ENCODE measurements at places on chromosomes 3 and 15.
A peak's percentile ranks its signal among the peaks of the same experiment; 100 is the strongest.

- no peak for DNase-seq
Observed at GRCh38 chr15:68541743-68542142, 37.0 kb upstream of the CORO2B start.

GRCh38 chr15:62958528-62959363 is 83.8 kb upstream of the TPM1 start:
- DNase-seq = no peak

DNA sequence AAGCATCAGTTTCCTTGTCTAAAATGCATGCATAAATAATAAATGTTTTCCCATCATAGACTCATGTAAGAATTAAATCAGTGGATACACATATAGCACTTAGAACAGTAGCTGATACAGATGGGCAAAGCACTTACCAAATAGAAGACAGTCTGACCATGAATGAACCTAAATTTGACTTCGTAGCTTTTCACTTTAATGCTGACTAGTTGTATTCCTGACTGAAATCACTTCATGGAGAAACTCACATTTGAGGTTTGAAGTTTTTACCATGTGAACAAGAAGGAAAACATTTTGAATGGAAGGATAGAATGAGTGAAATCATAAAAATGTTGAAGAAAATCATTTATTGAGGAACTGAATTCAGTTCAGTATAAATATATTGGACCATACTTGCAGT is 68.8 kb upstream of the TMCO5A start:
- no peak for DNase-seq

DNA sequence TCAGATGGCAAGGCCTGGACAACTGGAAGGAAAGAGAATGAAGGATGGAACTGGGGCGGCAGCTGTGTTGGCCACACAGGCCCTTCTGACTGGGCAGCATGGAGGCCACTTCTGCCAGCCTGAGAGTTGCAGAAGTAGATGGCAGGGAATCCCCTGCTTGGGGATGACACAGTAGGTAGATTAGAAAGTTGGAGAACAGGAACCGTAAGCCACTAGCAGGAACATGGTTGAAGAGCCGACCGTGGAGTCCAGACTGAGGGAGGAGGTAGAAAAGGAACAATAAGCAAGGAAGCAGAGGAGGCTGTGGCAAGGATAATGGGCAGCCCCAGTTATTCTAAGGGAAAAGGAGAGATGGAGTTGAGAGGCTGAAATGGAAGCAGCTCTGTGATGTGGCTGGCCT is 26.4 kb upstream of the ZNF774 start:
- DNase-seq = no peak

DNA sequence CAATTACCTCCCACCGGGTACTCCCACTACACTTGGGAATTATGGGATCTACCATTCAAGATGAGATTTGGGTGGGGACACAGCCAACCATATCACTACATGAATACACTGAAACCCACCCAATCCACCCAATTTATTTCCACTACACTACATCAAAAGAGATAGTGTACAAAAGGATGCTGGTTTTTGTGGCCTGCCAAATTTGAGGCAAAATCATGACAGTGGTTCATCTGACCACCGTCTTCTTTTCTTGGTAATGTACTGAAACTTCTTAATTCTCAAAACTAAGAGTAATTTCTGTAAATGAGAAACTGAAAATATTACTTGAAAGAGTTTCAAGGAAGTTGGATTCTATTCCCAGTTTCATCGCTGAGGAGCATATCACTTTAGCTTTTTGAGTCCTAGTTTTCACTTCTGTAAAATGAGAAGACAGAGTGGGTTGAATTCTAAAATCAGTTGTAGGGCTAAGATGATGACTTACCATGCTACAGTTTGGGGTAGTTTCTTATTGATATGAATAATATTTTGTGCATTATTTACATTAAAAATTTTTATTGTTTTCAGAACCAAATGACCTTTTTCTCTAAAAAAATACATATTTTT is 360.4 kb upstream of the CNTN6 start:
- no peak for DNase-seq

GRCh38 chr15:88894348-88894818 is 961 bp downstream of the HAPLN3 start:
- DNase-seq = no peak

DNA sequence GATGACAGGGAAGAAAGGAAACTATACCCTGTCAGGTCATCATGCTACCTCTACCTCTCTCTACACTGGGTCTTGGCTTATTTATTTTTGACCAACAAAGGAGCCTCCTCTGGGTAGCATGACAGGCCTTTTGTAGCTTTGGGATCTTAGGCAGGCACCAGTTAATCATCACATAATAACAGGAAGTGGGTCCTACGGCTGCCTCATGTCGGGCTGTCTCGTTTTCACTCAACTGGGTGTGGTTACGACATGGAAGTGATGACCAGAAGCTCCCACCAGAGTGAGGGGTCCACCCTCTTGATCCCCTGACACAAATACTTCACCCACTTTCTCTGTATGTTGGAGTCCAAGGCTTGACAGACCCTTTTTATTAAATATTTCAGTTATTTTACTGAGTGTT is 105.3 kb downstream of the CD47 start:
- DNase-seq = no peak

- DNase-seq = no peak
Observed at GRCh38 chr3:69250014-69250413, 127.6 kb upstream of the LMOD3 start.

DNA sequence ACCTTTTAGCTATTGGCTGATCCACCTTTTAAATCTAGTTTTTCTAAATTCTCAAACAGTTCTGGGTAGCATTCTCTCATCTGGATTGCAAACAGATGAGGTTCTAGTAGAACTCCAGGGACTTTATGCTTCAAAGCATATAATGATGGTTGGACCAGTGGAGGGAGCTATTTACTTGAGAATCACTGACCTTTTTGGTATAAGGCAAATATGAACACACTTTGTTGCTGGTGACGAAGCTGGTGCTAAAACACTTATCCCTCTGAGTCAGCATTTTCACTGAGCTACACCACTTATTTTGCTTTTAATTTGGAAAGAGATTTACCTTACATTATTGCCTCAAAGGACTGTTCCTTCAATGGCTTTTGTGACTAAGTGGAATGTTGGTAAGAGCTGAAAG is 58.6 kb upstream of the SLITRK3 start:
- peak; percentile 56 for DNase-seq

DNA sequence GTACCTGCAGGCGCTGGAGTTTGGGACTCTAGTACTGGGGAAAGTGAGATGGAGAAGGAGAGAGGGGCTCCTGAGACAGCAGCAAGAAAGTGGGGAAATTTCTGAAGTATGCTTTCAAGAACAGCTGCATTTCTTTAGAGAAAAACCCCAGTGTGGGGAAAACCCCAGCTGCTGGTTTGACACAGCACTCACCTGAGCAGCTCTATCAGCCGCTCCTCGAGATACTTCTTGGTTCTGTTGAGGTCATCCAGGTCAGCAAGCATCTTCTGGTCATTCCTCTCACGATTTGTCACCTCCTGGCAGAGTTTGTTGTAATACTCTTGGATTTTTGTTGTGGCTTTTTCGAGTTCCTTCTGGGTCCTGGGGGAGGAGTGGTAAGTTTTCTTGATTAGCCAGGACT is 18.8 kb downstream of the CXCR6 start:
- DNase-seq = no peak

GRCh38 chr3:146169891-146170290 is 8.9 kb upstream of the PLOD2 start:
- DNase-seq = no peak

DNA sequence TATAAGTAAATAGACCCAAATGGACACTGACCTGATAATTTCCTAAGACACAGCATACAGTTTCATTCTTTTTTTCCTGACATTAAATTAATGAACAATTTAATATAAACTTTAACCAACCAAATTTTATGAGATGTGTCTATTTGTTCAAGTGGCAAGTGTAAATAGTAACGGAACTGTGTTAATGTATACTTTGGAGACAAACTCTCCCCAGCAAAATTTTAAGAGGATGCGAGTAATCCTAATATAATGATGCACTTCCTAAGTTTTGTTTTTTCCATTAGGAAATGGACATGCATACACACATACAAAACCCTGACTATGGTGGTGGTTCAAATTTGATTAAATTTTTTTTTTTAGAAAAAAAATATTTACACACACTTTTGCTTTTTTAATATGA is 38.5 kb upstream of the MYH15 start:
- DNase-seq = no peak

DNA sequence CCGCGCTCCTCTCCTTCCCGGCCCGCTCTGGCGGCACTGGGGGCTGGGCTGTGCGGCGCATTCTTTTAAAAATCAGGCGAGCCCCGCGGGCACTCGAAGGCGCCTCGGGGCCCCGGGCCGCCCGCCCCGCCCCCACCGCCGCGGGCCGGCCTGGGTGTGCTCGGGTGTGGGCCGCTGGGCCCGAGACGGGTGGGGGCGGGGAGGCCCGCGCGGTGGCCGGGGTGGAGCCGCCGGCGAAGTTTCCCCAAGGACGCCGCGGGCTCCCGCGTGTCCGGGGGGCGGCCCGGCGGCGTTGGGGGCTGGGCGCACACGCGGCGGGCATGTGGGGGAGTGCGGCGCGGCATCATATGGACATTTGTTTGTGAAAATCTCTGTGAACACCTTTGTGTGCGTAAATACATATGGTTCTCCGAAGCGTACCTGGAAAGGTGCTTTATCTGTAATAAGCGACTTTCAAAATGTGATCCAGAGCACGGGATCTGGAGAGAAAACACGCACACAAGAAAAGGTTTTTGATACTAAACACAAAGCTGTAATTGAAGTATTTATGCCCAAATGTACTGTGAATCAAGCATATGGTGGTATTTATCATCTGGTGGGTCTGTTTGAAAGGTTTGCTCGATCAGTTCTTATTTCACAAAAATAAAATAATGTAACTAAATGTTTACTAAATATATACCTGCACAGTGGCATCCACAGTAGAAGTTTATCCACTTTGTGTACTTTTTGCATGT is 612 bp upstream of the TBL1XR1 start:
- DNase-seq = no peak

- peak; percentile 94 for DNase-seq
Observed at GRCh38 chr15:33089878-33090757, 104.4 kb downstream of the FMN1 start.

DNA sequence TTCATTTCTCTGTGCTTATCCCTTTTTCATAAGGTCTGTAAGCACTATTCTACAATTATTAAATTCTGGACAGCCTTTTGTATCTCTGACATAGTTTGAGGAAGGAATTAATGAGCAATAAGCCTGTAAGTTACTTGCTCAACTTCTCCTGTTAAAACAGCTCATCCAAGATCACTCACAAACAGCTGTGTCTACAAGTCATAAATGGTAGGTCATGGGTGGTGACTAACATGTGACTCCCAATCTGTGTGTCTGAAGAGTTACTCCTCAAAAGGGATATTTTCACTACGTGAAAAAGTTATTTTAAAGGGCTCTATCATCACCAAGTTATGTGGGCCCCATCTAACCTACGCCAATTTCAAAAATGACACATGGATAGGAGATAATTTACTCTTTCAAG is 145.2 kb upstream of the CBLB start:
- no peak for DNase-seq

DNA sequence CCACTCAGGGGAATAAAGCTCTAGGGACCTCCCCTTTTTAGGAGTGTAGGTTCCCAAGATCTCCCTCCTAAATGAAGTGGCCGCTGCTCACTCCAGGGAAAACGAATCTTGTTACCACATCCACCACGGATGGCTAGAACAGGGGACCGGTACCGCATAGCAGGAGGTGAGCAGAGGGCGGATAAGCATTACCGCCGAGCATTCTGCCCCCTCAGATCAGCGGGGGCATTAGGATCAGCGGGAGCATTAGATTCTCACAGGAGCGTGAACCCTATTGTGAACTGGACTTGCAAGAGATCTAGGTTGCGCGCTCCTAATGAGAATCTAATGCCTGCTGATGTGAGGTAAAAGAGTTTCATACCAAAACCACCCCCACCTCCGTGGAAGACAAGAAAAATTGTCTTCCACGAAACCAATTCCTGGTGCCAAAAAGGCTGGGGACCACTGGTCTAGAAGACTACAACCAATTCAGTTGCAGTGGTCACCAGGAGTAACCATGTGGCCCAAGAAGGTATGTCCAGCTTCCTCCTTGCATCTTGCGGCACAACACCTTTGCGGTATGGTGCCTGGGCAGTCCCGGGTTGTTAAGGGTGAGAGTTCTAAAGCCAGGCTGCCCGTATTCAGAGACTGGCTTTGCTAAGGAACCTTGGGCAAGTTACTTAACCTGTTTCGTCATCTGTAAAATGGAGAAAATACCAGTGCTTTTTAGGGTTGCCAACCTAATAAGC is 1.1 kb upstream of the SS18L2 start:
- no peak for DNase-seq

DNA sequence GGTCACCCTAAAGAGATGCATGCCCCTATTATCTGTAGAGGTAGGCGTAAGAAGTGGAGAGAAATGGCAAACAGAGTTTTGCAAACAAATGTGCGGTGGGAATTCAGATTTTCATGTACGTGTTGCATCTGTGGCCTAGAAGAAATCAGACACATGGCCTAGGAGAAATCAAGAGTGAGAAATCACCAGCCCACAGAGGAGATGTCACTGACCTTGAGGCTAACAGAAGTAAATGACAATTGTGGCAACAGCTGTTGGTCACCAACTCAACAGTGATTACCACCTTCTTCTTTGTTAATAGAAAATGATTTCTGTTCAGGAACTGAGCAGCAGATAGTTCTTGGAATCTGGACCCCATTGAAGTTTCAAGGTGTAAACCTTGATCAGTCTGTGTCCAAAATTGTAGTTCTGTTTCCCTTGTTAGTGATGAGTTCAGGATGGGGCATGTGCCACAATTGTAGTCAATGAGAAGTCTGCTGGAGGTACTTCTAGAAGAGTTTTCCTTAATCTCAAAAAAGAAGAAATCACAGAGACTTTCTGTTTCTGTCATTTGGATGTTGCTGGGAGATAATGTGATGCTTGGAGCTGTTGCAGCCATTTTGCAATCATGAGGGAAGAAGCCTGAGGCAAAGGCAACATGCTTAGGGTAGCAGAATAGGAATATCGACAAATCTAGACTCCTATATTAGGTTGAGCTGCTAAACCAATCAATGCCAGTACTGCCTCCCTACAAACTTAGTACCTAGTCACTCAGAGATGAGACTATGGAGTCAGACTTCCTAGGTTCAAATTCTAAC is 34.3 kb upstream of the RFTN1 start:
- DNase-seq = no peak

DNA sequence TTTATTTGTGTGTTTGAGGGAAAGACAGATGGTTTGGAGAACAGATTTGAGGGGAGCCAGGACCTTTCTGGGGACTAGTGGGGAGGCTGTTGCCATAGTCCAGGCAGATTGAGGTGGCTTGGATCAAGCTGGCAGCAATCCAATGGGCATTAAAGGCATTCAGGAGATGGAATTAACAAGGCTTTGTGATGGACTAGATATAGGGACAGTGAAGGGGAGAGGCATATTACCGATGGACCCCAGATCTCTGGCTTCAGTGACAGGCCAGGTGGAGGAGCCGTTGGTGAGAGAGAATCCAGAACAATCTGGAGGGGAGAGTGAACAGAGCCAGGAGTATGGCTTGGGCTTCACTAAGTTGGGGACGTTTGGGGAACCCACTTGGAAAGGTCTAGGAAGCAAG is 124.8 kb downstream of the EEFSEC start:
- no peak for DNase-seq

DNA sequence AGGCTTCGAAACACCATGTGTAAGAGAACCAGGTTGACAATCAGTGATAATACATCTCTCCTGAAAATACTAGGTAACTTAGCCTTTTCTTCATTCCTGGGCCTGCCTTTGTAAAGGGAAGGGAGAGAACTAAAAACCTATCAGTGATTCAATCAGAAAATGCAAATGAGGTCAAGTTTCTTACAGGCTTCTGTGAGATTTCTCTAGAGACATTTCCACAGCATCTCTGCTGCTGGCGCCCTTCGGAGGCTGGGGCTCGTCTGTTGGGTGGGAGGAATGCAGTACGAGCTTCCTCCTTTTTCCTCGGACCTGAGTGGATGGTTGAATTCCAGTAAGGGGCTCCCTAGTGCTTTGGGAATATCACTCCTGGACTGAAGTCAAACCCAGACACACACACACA is 340.4 kb upstream of the ICE2 start:
- no peak for DNase-seq

All from NCI-H524 treated with DMSO at 0.1 percent for 48 hours (cell line).